ENCODE measurements at places on chromosomes 7 and 10.

- DNase-seq = no peak
Observed at GRCh38 chr10:36840788-36841187, 284.6 kb upstream of the ANKRD30A start.

DNA sequence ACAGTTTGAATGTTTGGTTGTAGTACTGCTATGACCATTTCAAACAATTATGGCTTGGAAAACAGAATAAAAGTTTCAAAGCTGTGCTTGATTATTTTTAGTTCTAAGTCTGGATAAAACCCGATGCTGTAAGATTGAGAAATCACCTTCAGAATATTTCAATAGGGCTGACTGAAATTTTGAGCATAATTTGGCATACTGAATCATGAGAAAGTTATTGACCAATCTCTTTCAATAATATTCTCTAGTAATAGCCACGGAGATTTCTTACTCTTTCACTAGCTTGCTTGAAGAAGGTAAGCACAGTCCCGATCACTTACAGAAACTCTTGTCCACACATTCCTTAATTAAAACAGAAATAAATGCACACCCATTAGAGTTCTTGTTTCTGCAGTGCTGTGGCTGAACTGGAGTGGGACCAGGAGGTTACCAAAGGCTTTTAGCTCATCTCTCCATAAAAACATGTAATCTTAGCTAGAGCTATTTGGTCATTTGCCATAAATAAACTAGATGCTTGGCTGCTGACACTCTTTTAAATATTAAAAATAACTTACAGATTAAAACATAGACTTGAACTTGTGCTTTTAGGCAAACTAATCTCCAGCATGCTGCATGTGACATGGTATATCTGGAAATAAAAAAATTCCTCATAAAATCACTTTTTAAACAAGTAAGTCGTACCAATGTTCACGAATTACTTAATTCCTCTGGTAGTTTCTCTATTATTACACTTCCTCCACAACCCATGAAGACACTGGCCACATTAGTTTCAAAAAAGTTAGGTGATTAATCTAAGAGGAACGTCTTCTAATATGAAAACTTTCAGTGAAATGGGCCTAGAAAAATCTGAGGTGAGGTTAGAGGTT, 97.8 kb downstream of the AGMO start:
- DNase-seq = no peak

DNA sequence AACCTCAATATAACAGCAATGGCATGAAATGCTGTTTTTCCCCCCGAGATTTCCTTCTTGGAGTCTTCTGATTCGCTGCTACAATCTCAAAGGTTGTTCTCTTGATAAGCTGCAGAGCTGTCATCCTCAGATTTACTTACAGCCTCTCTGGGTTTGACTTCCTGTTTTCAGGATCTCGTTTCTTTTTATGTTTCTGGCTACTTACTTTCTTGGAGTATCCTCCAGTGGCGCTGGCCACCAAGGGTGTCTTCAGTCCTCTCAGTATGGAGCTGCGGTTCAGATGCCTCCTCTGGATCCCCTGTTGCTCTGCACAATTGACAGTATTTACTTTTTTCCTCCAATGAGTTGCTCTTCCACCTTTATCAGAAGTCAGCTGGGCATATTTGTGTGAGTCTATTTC, 152.0 kb upstream of the TMEM72 start:
- DNase-seq = no peak

DNA sequence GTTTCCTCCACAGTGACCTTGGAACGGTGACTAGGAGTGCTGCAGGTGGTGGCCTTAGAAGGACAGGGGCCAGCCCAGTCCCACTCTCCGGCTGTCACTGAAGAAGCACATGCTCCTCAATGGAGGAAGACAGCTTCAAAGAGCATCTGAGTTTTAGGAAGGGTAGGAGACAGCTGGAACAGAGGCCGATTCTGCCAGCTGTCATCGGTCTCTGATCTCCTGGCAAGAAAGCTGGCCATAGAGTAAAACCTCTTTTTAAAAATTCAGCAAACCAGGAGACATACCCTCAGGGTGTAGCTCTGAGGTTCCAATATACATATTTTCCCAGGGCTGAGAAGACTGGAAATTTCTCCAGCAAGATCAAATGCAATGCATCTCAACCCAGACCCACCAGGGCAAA, 55.9 kb downstream of the KCNMA1 start:
- DNase-seq = no peak

DNA sequence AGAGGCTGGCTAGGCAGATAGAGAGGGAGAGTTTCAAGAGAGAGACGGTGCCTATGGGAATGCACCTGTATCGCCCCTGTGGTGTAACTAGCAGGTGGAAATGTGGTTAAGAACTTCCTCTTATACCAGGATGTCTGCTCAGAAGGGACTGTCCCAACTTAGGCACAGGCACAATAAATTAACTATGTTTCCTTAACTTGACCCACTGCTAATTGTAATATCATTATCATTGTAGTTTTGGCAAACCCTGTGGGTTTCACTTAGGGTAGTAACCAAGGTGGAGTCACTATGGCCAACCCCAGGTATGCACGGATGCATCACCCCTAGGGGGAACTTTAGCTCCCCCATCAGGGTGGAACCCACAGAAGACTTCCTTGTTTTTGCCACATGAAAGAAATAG, 455.7 kb downstream of the DGKB start:
- DNase-seq = no peak

GRCh38 chr7:93980744-93981479, 23.2 kb downstream of the BET1 start:
- DNase-seq = no peak

DNA sequence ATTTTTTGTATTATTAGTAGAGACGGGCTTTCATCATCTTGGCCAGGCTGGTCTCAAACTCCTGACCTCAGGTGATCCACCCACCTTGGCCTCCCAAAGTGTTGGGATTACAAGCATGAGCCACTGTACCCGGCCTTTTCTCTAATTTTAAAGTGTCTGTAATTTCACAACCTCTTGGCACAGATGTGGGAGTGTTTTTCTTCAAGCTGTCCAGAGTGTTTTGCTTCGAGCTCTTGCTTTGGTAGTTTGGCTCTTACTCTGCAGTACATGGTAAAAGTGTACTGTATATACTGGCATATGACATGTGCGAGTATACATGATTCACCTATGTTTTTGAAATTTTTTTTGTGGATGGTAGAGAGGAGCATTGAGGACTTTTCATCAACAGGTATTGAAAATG, 9.8 kb downstream of the SRGN start:
- no peak for DNase-seq

DNA sequence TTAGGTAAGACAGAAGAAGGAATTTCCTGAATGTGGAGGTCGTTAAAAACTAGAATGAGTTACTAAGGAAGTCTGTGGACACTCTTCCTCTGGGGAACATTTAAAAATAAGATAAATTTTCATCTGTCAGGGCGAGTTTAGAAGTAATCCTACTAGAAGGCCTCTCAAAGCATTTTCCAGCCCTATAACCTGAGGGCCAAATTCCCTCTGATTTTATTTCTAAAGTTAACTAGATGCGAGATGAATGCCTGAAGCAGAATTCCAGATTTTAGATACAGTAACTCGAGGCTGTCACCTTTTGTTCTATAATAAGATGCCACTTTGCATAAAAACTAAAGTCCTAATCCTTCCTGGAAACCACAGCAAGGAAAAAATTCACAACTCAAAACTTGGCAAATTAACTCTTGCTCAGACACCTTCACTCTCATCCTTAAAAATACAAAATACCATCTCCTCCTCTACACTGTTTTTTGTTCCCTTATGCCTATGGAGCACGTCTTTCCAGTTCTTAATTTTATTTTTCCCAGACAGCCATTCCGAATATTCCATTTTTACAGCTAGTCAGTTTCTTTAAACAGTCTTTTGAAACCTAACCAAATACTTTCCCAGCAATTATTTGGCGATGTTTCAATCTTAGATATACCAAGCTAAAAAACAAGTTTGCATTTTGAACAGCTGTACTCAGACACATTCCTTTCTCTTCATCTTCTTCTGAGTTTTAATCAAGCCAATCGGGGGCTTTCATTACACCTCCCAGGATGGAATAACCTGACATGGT, 420.7 kb upstream of the NFE2L3 start:
- DNase-seq = no peak

- no peak for DNase-seq
Observed at GRCh38 chr7:6476596-6477317, 29.0 kb upstream of the DAGLB start.

DNA sequence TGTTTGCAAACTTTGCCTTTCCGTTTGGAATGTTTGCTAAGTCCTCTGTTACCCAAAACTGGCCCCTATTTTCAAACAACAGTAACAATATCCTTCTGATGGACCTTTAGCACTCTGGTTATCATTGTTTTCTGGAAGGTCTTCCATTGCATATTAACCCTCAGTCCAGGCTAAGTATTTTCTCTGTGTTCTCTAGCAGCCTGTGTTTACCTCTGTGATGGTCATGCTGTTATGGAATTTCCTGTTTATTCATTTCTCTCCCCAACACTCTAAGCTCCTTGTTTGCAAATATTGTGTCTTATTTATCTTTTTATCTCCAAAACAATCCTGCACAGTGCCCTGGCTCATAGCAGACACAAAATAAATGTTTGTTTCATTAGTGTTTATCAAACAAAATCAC, 560.3 kb downstream of the ATRNL1 start:
- DNase-seq = no peak

DNA sequence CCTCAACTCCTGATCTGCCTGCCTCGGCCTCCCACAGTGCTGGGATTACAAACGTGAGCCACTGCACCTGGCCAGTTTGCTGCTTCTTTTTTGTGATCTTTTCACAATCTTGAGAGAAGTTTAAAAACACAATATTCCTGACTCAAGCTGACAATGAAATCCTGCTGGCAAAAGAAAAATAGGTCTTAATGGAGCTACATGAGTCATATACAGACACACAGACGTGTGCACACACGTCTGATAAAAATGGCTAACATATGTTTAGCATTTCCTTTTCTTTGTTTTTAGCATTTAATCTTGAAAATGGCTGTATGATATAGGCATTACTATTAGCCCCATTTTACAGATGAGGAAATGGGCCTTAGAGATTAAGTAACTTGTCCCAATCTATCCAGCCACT, 29.4 kb upstream of the RAB18 start:
- DNase-seq = no peak

DNA sequence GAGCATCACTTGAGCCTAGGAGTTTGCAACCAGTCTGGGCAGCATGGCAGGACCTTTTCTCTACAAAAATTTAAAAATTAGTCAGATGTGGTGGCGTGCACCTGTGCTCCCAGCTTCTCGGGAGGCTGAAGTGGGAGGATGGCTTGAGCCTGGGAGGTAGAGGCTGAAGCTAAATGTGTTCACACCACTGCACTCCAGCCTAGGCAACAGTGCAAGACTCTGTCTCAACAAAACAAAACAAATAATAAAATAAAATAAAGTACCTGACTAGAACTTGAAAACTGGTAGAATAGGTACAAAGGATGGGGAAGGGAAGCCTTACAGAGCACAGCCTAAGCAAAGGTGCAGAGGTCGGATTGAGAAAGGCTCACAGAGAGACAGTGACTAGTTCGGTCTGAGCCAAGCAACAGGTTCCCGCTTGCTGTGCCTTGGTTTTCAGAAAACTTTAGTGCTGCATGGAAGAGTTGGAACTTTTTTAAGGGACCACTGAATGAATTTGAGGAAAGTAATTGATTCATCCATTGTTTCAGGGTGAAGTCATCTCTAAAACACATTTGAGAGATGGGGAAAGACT, 100.1 kb upstream of the STK17A start:
- no peak for DNase-seq

GRCh38 chr10:21398563-21399231, 126.8 kb downstream of the SKIDA1 start:
- no peak for DNase-seq

- DNase-seq = no peak
Observed at GRCh38 chr7:1698951-1699350, 28.9 kb downstream of the ELFN1 start.

- no peak for DNase-seq
Observed at GRCh38 chr7:133563251-133563650, 310.4 kb downstream of the EXOC4 start.

GRCh38 chr10:71202314-71202713, 10.1 kb upstream of the UNC5B start:
- DNase-seq = no peak

DNA sequence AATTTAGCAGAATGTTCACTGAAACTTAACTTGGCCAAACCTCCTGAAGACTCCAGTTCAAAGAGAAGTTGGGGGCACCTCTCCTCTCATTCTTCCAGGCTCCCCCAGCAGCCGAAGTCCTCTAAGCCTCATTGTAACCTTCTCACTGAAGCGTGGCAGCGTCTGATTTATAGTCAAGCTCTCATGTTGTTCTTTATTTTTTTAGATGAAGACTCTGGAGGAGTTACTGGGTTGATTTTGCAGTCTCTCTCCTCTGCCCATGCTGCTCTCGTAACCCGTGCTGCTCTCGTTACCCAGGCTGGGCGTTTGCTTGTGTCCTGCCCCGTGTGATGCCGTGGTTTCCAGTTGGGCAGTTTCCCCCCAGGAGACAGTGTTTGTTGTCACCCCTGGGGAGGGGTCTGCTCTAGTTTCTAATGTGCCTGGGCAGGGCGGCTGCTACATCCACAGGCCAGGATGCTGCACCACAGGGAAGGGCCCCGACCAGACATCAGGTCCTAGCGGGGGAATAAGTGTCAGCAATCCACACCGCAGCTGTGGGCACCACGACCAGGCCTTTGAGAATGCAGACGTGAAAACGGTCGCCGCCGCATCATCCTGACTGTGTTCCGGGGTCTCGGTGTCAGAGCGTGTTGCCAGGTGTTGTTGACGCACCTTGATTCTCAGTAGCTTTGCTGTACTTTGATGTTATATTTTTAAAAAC, 65.2 kb downstream of the WDR37 start:
- DNase-seq = no peak

DNA sequence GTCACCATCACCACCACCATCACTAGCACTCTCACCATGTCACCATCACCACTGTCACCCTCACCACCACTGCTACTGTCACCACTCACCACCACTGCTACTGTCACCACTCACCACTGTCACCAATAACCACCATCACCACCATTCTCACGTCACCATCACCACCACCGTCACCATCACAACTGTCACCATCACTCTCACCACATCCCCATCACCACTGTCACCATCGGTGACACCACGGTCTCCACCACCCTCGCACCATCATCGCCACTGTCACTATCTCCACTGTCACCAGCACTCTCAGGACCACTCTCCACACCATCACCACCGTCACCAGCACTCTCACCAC, 130.4 kb downstream of the MAD1L1 start:
- DNase-seq = no peak

DNA sequence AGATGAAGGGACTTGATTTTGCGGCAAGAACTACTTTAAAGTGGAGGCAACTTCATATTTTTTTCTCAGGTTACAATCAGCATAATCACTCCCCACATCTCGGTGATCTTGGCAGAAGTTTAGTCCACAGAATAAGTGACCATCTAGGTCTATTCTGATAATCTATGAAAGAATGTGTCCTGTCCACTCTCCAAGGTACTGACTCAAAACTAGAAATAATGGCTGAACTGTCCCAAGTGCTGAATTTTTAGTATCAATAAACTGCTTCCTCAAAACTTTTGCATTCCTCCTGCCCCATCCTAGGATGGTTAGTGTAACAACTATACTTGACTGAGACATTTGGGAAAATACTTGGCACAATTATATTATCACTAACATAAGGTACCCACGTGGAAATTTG, 10.9 kb upstream of the CHRM2 start:
- no peak for DNase-seq

- DNase-seq = no peak
Observed at GRCh38 chr7:46162609-46163008, 241.5 kb upstream of the IGFBP3 start.
